Activated naive CD4-positive, alpha-beta T cell treated with anti-CD3 and anti-CD28 coated beads for 36 hours (primary cell): ENCODE measurements at places on chromosomes 2 and 18. TPM values are rescaled to one million over a fixed set of nuclear protein-coding genes. Genes with fewer than 3 reads are reported as not detected.

DNA sequence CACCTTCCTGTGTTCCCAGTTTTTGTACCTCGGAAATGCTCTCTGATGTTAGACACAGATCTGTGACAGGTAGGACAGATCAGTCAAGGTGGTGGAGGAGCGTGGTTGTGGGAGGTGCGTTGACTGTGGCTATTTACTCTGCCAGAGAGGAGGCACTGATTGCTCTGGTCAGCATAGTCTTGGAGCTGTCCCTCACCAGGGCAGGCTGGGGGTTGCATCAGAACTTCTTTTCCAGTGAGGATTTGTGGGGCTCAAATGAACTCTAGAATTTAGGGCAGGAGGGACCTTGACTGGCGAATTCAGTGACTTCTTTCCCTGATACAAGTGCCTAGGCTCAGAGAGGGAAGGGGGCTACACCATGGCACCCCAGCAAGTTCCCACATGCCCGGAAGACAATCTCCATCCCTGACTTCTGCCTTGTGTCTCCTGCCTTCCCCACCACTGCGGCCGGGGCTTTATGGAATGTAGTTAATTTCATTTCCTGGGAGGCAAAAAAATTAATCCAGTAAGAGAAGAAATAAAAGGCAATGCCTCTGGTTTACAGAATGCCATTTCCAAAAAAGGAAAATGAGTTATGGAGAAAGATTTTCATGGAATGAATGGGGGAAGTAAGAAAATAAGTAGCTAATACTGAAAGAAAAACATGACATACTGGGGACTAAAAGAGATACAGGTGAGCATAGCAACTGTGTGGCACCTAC lies 26.1 kb downstream of the NIFK start:
- no peak for DNase-seq

DNA sequence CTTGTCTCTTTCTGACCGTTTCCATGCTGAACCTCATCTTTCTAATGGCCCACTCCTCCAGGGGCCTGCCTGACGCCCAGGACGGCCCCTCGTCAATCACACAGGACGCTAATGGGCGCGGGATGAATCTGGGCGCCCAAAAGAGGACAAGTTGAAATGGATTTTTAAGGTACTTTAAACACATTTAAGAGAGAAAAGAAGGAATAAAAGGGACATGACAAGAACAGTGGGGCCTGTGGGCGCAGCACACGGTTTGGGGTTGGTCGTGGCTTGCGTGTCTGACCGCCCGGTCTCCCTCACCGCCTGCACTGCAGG lies 607 bp upstream of the UBE2F start:
- DNase-seq = no peak

GRCh38 chr2:1650085-1650872 lies 94.0 kb downstream of the PXDN start:
- DNase-seq = no peak

Gene TMEM214
- 41.3 TPM for total RNA-seq
